Upper lobe of right lung (tissue), 1 donor: ENCODE measurements at places on chromosomes 7 and 10.

DNA sequence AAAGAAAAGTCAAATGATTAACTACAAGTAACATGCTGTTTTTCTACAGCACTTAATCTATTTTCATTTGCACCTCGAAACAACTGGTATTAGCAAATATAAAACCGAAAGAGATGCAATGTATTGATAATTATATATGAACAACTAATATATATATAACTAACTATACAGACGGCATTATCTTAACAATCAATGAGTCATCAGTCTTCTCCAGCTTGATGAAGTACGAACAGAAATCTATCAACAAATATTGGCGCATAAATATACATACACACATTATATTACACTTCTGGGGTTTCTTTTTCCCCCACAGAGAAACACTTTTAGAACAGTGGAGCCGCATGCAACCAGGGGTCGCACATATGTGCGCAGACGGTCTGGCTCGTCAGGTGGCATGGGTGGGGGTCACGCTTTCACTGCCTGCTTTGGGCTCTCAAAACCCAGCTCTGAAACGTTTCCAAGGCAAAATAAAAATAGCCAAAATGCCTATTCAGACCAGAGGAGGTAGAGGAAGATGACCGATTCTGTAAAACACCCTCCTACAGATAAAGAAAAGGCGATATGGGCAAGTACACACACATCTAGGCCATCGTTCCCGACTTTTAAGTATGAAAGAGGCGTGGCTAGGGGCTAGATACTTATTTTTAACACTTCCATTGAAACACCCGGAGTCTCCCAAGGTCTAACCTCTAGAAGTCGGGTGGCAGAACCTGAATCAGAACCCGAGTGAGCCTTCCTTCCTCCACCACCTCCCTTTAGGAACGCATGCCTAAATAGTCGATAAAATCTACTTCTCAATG, 1.7 kb downstream of the ARHGAP12 start:
- DNase-seq, result no peak

- no peak for DNase-seq
These were observed 60.5 kb upstream of the TBX20 start for GRCh38 chr7:35314354-35314753.

GRCh38 chr7:45660901-45661211, 86.7 kb downstream of the ADCY1 start:
- DNase-seq, result no peak

- DNase-seq, result no peak
These were observed 317.8 kb downstream of the TNS3 start for GRCh38 chr7:47264021-47264651.

DNA sequence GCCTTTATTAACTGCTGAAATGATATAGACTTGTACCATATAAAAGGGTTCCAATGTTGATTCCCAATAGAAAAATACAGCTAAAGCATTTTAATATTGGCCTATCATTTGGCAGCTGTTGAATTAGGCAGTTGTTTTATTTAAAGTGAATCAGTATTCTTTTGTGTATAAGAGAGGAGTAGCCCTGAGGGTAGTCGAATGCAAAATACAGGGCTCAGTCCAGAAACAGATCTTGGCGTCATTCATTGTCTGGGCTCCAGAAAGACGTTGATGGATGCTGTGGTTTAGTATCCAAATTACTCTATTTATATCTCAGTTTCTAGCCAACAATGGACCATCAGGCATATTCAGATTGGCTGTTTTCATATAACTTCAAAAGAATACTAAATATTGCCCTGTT, 193.6 kb downstream of the VTI1A start:
- DNase-seq, result no peak
